ENCODE measurements at places on chromosomes 13 and 19.

- DNase-seq, result no peak
Measured at GRCh38 chr19:33446330-33447293, 73.1 kb downstream of the CEBPG start.

DNA sequence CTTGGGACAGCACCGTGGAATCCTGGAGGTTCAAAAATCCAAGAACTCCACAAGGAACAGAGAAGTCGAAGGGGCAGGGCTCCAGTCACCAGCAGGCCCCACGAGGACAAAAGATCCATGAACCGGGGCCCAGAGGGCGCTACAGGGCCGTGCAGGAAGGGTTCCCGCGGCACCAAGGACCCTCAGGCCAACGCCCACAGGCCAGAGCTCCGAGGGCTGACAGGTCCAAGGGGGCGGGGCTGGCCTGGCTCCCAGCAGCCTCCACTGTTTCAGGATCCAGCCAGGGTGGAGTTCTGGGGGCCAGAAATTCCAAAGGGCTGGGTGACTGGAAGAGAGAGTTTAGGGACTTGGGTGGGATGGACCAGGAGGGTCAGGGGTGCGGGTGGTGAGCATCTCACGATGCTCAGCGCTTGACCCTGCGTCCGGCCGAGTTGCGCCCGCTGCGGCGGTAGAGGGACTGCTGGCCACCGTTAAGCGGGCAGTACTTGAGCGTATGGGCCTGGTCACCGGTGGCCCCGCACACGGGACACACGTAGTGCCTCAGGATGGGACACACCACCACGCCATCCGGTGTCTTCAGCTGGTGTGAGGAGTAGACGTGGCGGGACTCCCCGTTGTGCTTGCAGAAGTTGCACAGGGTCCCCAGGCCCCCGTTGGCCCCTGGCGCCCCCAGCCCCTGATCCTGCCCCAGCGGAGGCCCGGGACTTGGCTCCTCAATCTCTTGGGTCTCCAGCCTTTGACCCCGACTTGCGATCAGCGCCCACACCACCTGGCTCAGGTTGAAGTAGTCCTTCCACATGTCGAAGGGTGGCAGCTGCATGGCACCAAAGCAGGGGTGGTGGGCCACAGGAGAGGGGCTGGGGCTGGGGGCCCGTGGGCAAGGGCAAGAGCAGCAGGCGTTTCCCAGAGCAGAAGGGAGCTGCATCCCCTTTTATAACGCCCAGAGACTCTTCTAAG, at the start of gene NANOS2:
TSS of gene NANOS2 (minus strand) at position 905 of the 957 bp plus-strand sequence. CDS start at position 820, 85 bp downstream.
- DNase-seq, result no peak

- no peak for DNase-seq
Measured at GRCh38 chr19:6744381-6745301, 5.2 kb downstream of the TRIP10 start.

DNA sequence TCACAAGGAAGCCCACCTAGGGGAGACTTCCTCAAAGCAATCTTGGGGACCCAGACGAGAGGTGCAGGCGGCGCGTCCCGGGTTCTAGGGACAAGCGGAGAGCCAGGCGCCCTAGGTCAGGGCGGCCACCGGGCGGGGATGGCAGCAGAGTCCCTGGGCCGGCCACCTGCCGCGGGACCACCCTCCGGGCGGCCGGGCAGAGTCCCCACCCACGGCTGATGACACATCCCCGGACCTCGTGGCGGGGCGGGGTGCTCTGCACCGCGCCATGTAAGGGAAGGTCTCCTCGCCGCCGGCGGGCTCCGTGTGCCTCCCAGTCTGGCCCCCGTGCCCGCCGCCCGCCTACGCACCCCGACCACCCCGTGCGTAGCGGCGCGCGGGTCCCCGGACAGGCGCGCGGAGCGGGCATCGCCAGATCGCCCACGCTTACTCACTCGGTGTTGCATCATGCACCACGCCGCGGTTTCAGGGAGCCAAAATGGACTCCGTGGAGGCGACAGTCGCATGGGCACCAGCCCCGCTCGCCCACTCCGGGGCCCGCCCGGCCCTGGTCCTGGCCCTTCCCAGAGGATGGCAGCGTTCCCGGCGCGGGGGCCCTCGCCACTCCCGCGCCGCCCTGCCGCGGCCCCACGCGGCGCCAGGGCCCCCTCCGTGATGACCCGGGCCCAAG, 643 bp downstream of the SLC7A1 start:
- DNase-seq, result peak; percentile 90

DNA sequence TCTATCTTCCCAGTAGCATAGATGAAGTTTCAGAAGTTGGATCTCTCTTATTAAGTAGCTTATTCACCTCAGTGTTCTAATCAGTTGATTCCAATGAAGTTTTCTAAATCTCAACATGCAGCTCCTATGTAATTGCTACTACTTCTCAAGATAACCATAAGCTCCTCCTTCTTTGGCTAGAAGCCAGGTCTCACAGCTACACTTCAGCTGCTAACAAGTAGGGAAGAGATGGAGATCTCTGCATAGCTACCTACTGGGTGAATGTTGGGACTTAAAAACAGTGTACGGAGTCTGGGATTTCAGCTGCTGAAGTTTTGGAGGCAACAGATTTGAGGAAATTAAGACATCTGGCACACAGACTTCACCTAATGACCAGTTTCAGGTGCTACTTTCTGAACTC, 661.0 kb downstream of the SLITRK1 start:
- no peak for DNase-seq

- DNase-seq, result no peak
Measured at GRCh38 chr13:97367016-97367822, 66.8 kb upstream of the RAP2A start.

DNA sequence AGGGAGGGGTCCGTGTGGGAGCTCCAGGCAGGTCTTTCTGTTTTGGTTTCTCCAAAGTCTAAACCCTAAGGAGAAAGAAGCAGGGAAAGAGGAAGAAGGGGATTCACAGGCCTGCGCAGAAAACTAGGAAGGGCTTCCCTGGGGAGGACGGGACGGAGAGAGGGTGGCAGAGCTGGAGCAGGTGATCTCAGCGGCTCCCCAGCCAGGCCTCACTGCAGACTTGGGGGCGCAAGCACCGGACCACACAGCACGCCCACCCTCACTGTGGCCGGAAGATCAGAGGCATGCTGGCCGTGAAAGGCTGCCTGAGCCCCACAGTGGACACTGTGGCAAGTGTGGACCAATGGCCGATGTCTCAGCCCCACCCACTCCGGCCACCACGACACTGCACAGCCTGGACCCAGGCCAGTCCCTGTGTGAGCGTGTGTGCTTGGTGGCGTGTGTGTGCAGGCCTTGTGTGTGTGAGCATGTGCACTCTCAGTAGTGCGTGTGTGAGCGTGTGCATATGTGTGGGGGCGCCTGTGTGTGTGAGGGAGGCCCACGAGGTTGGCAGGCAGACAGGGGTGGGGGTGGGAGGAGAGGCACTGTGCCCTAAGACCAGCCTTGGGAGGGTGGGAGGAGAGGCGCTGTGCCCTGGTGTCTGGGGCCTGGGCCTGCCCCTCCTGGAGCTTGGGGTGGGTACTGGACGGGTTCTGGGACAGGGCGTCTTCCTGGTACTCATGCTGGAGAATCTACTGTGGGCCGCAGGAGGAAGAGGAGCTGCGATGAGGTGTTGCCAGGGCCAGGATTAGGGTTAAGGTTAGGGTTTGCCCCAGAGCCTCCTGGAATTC, 15.4 kb upstream of the TMEM255B start:
- no peak for DNase-seq

GRCh38 chr13:99224021-99224420, 23.4 kb downstream of the UBAC2 start:
- DNase-seq, result no peak

DNA sequence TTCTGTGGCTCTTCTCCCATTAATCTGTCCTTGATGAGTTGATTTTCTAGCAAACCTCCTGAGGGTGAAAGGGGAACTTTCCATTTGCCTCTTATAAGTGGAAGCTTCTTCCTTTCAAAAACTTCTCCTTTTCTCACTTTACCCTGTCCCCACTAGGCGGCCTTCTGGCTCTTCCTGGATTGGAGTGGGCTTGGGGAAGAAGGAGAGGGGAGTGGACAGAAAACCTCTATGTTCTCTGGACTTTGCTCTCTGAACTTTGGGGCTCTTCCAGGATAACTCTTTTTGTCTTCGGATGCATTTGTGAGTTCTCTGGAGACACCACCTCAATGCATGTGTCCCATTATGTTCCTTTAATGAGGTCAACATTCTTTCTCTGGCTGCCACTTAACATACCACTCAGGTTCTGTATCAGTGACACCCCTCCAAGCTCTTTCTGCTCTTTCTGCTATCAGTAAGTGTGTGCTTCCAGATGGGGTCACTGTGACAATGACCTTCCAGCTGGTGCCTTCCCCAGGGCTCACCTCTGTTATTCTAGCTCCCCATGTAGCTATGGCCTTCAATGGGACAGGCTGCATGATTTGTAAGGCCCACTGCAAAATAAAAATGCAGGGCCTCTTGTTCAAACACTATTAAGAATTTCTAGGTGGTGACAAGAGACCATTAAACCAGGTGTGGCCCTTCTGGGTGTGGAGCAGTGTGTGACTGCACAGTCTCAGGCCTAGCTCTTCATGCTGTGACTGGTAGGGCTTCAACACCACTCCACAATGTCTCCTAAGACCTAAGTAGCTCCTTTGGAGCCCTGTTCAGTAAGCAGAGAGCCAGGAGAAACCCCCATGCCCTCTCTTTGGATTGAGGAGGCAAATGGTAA, 389.2 kb downstream of the EFNB2 start:
- DNase-seq, result no peak

GRCh38 chr13:41565216-41565615, 107.9 kb downstream of the RGCC start:
- DNase-seq, result no peak

GRCh38 chr13:113105032-113105920, at the start of gene F7:
Gene F7 (plus strand): TSS chr13:113105791. CDS start chr13:113105842, 51 bp downstream.
- DNase-seq, result no peak

DNA sequence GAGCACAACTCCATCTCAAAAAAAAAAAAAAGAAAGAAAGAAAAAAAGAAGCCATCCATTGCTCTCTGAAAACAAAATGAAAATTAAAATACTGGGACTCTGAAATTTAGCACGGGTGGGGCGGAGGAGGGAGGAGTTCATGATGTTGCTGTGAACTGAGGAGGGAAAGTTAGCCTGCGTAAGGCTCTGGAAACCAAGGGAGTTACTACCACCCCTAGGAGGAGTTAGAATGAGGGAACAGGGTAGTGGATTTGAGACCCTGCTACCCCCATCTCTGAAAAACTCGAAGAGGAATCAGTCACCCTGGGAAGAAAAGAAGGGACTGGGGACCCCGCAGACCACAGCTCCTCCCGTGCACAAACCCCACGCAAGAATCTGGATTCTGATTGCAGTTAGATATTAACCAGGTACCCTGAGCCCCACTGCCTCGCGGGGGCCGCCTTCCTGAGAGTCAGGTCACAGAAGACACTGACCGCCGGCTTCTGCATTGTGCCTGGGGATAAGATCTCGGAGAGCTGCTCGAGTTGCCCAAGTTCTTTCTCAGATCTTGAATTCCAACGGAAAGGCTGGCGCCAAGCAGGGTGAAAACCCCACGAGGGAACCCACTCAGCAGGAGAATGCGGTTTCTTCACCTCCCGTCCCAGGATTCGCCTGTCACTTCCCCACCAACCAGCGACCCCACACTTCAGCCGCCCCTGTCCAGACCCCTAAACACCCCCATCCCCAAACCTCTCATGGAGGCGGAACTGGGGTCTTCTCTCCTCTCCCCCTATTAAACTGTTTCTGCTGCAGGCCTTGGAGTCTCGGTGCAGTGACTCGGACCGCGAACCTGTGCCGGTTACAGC, 870 bp downstream of the ZNF442 start:
- peak; percentile 59 for DNase-seq

- DNase-seq, result no peak
Measured at GRCh38 chr19:46271481-46272197, 25.2 kb upstream of the HIF3A start.

GRCh38 chr19:35533822-35534392, 651 bp downstream of the GAPDHS start:
- peak; percentile 72 for DNase-seq

DNA sequence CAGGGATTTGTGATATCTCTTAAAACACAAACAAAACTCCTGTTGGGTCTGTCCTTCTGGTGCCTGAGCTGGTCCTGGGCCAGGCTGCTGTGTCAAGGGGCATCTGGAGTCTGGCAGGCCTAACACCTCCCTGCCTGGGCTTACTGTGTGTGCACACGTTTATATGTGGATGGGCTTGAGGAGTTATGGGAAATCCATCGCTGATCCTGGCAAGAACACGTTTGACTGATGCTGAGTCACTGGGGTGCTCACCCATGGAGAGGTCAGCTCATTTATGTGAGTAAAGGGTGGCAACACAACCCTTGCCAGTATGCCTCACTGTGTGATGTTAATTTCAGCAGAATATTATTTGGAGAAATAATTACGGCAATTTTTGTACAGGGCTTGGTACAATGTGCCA, 44.5 kb upstream of the PCDH8 start:
- DNase-seq, result no peak

GRCh38 chr13:98960606-98961502, 17.0 kb downstream of the DOCK9 start:
- no peak for DNase-seq

GRCh38 chr19:57028804-57029525, 90.8 kb upstream of the USP29 start:
- DNase-seq, result no peak

DNA sequence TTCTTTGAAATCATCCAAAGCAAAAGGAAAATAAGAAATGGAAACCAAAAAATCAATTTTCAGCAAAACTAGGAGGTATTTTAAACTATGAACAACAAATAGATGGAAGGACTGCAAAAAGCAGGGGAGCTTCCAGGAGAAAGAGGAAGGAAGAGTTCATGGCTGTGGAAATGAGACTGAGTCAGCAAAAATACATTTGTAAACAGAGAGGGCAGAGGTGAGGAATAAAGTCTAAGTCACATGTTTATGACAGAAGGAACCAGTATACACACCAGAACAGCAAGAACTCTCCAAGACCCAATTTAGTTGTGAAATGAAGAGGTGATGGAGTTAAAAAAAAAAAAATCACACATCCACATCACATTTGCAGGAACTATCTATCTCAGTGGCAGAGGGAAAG, 69.6 kb downstream of the RNASEH2B start:
- DNase-seq, result no peak

GRCh38 chr13:90623318-90624011, 724.0 kb upstream of the MIR17HG start:
- no peak for DNase-seq

GRCh38 chr13:87872813-87873212, 201.6 kb downstream of the SLITRK5 start:
- DNase-seq, result no peak

DNA sequence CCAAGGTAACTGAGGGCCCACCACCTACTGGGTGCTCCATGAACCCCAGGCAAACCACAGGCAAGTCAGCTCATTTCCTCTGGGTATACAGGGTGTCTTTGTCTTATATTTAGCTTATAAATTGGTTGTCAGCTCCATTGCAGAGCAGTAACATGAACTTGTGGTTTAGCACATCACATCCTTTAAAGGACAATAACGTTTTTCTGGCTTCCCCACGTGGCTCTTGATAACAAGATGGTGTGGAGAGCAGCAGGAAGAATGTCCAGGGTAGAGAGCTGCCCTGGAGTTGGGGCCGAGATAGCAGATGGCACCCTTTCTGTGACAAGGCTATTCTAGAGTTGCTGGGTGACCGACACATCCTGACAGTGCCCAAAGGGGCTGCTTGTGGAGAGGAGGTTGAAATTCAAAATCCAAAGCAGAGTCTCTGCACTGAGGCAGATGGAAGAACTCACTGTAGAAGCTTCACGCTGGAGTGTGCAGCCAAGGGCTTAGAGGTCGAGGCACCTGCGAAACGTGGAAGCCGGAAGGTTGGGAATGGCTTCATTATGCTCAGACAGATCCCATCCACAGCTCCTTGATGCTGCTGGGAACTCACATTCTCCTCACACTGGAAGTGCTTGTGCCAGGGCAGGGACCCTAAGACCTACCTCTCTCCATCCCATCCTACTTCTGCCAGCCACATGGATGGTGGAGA, 133.0 kb upstream of the FRY start:
- no peak for DNase-seq

GRCh38 chr19:27709496-27709895, 1503.5 kb downstream of the UQCRFS1 start:
- no peak for DNase-seq

GRCh38 chr19:8150178-8150865, 930 bp upstream of the FBN3 start:
- no peak for DNase-seq

Measured in activated CD8-positive, alpha-beta memory T cell treated with anti-CD3 and anti-CD28 coated beads, Interleukin-2, amount 50 U/mL, for 48 hours (primary cell).